Tibial nerve (tissue), 4 donors: ENCODE measurements at places on chromosomes 6 and 20.

- no peak for DNase-seq
Observed at GRCh38 chr20:3430376-3431069, 23.1 kb upstream of the DNAAF9 start.

DNA sequence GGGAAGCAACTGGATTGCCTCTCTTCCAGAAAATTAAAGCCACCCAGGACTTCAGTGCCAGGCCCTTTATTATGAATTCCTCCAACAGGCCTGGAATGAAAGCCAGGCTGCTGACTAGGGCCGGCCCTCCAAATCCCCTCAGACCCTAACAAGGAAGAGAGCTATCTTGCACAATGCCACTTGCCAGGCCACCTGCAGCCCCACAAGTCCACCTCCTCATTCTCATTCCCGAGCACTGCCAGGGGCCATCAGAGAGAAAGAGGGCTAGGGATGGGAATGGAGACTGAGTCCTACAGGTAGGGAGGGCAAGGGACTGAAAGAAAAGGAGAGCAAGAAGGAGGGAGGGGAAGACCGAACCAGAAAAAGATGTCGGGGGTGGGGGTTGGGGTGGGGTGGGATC lies 86.5 kb downstream of the MRPL14 start:
- no peak for DNase-seq

GRCh38 chr6:107144666-107145065 lies 29.4 kb upstream of the BEND3 start:
- DNase-seq, result no peak

GRCh38 chr6:125271486-125272159 lies 30.1 kb downstream of the HDDC2 start:
- DNase-seq, result no peak

GRCh38 chr6:137283940-137284810 lies 65.0 kb upstream of the IFNGR1 start:
- no peak for DNase-seq

- DNase-seq, result no peak
Observed at GRCh38 chr6:90159452-90159851, 137.2 kb downstream of the BACH2 start.

DNA sequence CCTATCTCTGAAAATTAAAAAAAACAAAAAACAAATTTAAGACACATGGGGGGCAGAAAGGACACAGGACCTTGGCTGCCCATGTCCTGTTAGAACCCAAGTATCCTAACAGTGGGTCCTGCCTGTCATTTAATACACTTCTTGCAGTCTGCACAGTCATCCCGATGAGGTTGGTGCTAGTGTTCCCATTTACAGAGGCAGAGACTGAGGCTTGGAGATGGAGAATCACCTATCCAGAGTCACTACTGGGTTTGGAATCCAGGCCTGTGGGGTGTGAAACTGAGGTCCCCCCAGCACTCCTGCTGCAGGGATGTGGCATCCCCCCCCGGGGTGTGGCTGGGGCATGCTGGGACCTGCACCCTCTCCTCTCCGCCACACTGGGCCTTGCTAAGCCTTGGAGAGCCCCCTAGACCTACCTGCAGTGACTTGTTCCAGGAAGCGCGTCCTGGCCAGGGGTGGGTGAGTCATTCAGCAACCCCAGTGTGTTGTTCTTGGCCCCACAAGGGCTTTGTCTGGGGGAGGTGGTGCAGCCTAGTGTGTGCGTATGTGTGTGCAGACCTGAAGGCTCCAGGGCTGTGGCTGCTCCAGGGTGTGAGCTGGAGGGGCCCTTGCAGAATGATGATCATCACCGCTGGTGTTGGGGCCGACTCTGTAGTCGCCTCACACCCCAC lies 49.7 kb downstream of the BCAS4 start:
- DNase-seq, result no peak

- DNase-seq, result no peak
Observed at GRCh38 chr6:38068854-38069590, 249.5 kb downstream of the ZFAND3 start.
